Stimulated activated naive CD8-positive, alpha-beta T cell treated with anti-CD3 and anti-CD28 coated beads, Interleukin-15, Interleukin-2, amounts not matched to agents 100 U/mL and 50 U/mL, for 24 hours (primary cell): ENCODE measurements at places on chromosomes 3 and 15.
A peak's percentile ranks its signal among the peaks of the same experiment; 100 is the strongest.

- no peak for DNase-seq
Observed at GRCh38 chr3:126679831-126680666, 24.0 kb upstream of the CHCHD6 start.

DNA sequence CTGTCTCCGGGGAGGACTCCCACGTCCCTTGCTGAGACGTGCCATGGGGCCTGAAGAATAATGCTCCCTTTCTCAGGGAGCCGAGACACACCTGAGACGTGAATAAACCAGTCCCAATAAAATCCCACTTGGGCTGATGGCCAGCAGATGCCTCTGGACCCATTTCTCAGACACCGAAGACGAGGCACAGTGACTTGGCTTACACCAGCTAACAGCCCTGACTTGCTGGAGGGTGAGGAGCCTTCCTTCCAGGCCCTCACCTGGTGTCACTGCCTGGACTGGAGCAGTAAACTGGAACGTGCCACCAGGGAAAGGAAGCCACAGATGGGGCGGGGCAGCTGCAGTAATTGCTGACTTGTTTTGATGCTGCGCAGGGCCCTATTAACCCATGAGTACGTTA lies 189.7 kb downstream of the PDZRN3 start:
- no peak for DNase-seq

DNA sequence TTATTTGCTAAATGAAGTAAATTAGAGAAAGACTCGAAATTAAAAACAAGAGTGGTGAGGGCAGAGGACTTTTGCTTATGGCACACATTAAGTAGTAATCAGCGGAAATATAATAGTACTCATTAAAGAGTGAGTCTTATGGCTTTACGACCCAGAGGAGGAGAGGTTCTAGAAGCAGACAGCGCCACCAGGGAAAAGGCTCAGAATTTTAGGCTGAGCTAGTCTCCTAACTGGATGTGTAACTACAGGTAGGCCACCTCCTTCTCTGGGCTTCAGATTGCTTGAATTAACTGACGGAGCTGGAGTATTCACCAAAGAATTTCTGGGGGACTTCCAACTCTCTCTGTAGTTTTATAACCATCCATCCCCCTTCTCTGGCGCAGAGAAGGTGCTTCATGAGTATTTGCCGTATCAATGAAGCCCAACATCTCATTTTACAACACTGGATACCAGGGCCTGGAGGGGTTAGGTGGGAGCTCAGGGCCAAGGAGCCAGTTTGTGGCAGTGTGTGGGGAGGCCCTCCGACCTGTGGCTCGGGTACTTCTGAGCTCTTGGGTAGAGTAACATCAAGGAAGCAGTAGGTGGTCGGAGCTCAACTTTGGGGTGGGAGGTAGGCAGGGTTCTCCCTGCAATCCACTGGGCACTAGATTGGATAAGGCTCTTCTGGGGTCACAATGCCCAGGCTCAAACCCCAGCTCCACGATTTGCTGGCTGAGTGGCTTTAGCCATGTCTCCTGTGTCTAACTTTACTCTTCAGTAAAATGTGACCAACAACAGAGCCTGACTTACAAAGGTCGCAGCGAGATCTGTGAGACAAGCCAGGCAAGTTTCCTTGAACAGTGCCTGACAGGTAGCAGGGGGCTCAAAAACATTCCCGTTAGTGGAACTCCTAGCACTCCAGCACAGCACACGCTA lies 1.1 kb downstream of the CHCHD4 start:
- DNase-seq: no peak

DNA sequence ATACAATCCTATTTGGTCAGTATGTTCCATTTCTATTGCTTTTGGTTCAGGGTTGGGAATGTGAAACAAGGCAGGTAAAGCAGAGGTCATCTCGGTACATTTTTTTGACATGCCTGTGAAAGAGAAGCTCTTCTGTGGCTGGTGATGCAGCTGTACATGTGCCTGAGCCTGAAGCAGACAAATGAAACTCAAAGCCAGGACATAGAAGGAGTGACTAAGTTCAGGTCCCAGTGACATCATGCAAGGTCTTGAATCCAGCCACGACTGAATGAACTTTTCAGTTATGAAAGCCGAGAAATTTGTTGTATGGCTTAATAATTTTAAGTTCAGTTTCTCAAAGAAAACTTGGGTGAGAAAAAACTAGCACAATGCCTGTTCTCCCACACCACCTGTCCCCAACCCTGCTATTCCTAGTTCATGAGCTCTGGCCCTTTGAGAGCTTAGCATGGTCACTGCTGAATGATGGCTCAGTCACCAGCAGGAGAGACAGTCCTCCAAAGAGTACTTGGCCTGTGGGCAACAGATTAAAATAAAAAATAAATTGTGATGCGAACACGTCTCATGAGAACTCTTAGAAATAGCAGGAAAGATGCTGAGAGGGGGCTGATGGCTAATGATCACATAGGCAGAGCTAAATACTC lies 600.2 kb upstream of the GRM7 start:
- no peak for DNase-seq

GRCh38 chr3:171099911-171100310 lies 73.4 kb upstream of the SLC2A2 start:
- DNase-seq: no peak

GRCh38 chr3:132973441-132973840 lies 64.8 kb upstream of the TMEM108 start:
- DNase-seq: no peak

DNA sequence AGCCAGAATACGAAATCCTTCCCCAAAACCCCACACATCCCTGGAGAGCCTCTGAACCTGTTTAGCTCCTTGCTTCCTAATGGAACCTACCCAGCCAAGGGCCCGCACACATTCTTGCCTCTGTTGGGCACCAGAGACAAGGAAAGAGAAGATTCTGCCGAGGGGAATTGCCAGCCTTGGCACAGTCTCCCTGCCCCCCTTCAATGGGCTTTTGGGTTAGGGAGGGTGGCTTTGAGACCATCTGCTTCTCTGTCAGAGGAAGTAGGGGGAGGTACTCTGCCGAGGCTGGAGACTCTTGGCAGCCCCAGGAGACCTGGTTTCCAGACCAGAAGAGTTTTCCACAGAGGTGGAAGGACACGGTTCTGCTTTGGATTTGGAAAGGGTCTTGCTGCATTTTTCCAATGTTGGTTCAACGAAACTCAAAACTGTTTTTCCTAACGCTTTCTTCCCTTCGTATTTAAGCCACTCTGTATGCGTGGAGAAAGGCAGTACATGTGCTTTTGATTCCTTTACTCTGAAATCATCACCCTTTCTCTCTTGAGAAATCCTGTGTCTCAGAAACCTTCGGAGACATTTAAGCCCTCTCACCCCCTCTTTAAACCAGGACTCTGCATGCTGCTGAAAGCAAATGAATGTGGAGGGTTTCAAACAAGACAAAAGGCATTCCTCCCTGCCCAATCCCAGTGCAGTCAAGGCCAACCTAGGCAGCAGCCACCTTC lies 78.8 kb upstream of the PRR23C start:
- no peak for DNase-seq

DNA sequence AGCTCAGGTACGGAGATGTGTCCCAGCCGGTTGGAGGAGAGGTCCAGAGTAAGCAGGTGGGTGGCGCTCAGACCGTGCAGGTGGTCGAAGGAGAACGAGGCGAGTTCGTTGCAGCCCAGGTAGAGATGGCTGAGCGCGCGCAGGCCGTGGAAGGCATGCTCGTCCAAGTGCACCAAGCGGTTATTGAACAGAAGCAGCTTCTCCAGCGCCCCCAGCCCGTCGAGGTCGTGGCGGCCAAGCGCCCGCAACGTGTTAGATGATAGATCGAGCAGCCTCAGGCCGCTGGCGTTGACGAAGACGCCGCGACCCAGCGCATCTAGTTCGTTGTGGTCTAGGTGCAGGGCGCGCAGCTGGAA lies 648 bp downstream of the AMIGO3 start:
- DNase-seq: no peak

DNA sequence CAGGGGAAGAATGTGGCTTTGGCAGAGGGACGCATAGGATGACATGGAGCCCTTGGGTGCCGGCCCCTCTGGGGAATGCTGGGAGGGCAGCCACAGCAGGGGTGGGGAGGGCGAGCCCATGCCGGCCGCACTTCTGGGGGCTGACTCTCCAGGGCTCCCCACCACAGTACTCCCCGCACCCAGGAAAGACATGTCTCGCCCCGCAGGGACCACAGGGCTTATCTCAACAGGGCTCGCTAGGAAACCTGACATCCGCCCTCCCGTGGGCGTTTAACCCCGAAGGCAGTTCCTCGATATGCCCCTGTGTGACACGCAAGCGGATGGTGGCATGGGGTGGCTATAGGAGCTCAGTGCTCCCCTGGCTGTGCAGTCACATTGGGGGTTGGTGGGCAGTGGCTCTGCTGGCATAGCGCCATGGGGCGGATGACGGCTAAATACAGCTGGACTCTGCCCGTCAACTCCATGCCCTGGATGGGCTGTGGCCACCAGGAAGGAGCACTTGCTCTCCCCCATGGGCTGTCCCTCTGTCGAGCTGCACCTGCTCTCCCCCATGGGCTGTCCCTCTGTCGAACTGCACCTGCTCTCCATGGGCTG lies 141.4 kb downstream of the ADAMTS17 start:
- DNase-seq: no peak

DNA sequence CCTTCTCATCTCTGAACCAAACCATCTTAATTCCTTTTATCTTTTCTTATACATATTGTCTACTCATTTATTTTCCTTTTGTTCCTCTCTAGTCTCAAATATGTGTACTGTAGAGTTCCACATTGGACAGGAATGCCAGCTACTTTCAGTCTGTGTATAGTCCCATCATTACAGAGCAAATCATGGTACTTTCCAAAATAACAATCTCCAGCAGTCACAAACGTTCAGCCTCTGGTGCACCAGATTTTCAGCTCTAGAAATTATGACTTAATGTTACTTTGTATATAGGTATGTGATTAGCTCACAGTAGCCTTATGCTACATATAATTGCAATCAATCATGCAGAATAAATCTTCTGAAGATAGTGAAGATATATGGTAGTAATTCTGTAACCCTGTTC lies 32.5 kb upstream of the TM4SF4 start:
- no peak for DNase-seq

DNA sequence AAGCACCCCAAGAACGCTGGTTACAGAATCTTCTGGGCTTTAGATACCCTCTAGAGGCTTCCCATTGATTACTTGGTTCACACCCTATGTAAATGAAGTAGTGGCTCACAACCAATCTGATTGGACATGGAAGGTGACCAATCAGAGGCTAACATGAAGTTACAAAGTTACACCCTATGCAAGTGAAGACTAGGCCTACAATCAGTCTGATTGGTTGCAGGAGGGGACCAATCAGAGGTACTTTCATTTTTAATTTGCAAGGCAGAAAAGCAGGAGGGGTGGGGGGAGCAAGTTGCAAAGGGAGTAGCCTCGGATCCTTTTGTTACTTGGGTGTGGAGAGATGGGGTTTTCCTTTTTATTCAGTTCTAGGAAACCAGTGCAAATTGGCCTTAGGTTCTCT lies 11.1 kb upstream of the RTP2 start:
- DNase-seq: no peak

DNA sequence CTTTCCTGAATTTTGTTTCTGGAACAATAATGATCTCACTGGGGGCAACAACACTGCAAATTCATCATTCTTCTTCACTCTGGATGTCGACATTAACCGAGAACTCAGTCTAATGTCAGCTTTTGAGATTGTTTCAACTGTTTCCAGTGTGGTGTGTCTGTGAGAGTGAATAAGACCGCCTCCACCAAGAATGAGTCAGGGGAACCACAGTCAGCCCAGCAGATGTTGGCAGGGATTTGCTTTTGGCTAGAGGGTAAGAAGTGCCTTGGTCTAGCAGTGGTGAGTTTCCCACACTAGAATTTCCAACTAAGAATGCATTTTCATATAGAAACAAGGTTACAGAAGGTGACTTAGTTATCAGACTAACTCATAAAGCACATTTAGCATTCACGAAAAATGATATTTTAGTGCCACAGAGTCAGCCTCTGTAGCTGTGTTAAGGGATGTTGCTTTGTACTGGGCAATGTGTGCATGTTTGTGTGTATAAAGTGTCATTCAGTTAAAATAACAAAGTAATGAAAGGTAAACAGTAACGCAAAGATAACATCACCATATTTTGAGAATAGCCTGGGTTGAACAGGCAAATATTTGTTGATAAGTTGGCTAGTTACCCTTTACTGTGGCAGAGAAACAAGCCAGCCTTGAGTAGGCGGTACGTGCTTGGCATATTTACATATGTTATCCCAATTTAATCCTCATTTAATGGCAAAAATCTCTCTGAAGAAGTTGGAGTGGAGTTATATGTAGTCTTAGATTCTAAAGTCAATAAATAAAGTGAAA lies 33.8 kb downstream of the DRD3 start:
- DNase-seq: peak; percentile 36

GRCh38 chr15:34119291-34119690 lies 17.4 kb downstream of the PGBD4 start:
- DNase-seq: no peak

GRCh38 chr15:61376516-61376915 lies 147.4 kb upstream of the RORA start:
- DNase-seq: no peak

DNA sequence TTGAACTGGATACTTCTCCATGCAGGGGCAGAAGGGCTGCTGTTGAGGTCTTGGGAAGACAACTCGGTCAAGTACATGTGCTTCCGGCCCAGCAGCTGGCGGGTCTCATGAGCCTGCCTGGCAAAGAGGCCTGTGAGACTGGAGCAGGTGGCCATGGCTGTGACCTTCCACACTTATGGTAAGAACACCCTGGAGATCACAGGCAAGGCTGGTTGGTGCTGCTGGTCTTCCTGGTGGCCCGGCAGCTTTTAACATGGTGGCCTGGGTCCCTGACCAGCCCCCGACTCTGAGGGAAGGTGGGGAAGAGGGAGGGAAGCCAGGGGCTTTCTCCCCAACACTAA lies 15.4 kb downstream of the CHRD start:
- DNase-seq: no peak

DNA sequence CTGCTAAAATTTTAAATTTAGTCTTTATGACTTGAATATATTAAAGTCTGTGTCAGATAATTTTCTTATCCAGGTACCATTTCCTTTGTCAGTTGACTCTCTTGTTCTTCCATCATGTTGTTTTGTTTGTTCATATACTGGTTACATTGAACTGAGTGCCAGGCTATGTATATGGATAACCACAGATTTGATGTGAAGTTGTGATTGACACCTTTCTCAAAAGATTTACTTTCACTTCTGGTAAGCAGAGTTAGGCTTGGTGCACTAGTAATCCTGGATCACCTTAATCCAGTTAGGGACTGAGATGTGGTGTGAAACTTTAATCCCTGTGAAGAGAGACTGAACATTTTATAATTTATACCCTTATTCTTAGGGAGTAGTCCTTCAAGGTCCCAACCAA lies 99.4 kb downstream of the ADAM10 start:
- DNase-seq: no peak

- no peak for DNase-seq
Observed at GRCh38 chr3:137105277-137105977, 147.6 kb downstream of the IL20RB start.

GRCh38 chr3:111902534-111902933 lies 43.5 kb downstream of the PHLDB2 start:
- no peak for DNase-seq

GRCh38 chr3:196602673-196603072 lies 34.2 kb downstream of the FBXO45 start:
- DNase-seq: no peak
